CD4-positive, alpha-beta T cell treated with Interleukin-4 for 1 hour (primary cell): ENCODE measurements at places on chromosomes 1 and 21.

DNA sequence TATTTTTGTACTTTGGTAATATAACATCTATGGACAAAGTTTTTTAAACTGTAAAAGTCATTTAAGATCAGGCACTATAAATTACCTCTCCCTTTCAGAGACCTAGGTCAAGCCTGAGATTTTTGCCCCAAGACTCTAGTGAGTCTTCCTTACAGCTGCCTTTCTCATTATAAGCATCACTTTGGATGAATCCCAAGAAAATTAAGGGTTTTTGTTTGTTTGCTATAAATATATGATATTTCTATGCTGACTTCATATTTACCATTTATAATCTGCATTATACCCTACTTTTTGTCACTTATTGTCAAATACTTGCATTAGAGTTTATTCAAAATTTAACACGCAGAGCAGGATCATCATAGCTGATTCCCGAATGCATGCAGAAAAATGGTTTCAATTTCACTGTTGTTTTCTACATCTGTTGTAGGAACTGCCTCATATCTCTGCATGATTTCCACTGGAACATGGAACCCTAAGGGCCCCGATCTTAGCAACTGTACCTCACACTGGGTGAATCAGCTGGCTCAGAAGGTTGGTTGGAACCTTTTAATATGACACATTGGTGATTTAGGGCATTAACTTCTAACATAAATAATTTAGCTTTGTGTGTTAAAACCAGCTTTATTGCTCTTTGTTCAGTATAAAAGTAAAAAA is 150.0 kb downstream of the ADGRL2 start:
- no peak for DNase-seq

- no peak for DNase-seq
Measured at GRCh38 chr1:32780005-32780404, 37.2 kb downstream of the YARS1 start.

DNA sequence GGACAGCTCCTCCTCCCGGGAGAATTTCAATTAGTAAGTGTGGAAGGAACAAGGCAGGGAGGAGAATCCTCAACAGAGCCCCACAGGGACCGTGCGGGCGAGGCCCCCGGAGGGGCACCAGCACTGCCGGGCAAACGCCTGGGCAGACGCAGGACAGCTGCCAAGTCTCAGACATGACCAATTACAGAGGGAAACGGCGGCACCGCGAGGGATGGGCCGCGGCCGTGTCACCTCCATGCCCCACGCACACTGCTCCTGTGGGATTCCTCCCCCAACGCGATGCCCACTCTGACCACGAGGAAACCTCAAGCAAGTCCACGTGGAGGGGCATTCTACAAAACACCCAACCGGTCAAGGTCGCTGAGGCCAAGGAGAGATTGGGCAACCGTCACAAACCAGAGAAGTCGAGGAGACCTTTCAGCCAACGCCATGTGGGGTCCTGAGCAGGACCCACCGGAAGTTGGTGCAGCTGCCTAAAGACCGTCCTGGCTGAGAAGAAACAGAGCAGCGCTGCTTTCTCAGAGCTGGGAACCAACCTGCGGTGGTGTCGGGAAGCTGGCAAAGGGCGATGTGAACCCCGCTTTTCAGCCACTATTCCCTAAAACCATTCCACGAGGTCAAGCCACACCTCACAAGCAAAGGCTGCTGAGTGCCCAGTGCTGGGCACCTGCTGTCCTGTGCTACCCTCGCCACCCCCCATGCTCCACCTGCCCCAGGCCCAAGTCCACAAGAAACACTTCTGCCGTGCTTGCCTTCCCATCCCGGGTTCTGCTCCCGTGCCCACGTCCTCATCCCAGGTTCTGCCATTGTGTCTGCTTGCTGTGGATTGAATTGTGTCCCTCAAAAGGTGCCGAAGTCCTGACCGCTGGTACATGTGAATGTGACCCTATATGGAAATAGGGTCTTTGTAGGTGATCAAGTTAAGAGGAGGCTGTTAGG is 1.4 kb upstream of the KRTAP10-4 start:
- no peak for DNase-seq

DNA sequence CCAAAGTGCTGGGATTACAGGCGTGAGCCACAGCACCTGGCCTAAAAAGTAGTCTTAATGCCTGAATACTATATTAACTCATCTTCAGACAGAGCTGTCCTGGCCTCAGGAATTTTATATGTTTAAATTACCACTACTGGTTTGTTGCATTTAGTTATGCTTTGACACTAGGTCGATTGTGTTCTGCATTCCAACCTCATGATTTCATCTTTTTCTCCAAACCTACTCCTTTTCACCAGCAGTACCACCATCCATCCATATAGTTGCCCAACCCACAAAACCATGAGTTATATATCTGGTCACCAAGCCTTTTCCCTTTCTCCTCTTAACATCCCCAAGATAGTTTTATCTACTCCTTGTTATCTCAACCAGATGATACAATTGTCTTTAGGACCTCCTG is 22.6 kb downstream of the FMO5 start:
- DNase-seq: no peak

GRCh38 chr1:152869808-152870419 is 8.2 kb upstream of the SMCP start:
- DNase-seq: peak; percentile 54

GRCh38 chr1:3170561-3171453 is 101.8 kb downstream of the PRDM16 start:
- no peak for DNase-seq

DNA sequence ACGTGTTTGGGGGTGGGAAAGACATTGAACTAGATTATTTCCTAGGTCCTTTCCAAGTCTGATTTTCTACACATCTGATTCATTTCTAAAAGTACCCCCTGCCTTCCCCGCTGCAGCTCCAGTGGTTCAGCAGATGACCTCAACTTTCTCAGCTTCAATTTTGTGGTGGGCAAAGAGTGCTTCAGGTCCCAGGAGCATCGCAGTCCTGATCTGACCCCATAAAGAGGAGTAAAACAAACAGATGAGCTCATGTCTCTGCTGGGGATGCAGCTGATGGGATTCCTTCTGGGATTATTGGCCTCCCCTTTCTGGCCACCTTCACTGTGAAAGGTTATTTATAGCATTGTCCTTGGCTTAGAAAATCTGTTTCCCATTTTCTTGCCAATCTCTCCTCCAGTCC is 337.0 kb upstream of the PLXNA2 start:
- DNase-seq: no peak

GRCh38 chr1:31670593-31670964 is 25.9 kb upstream of the PEF1 start:
- DNase-seq: no peak

- no peak for DNase-seq
Measured at GRCh38 chr1:85320371-85321131, 44.1 kb upstream of the BCL10 start.

DNA sequence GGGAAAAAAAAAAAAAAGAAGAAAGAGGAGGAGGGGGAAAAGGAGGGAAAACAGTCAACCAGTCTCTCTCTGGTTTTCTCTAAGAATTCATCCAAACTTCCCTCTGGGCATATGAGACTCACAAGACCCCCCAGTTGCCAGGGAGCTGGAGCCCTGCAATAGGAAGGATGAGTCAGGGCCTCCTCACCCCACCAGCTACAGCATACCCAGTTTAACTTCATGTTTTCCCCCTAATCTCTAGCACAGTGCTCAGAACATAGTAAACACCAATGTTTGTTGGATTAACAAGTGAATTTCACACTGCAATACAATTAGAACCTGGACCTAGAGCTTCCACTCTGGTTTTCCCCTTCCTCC is 7.8 kb downstream of the F11R start:
- no peak for DNase-seq

GRCh38 chr1:19356266-19356665 is 44.1 kb downstream of the SLC66A1 start:
- DNase-seq: no peak

- DNase-seq: no peak
Measured at GRCh38 chr1:36822648-36823047, 211.7 kb downstream of the GRIK3 start.

- no peak for DNase-seq
Measured at GRCh38 chr1:18148461-18148860, 40.9 kb downstream of the IGSF21 start.

GRCh38 chr1:30670240-30671060 is 52.9 kb downstream of the MATN1 start:
- no peak for DNase-seq

DNA sequence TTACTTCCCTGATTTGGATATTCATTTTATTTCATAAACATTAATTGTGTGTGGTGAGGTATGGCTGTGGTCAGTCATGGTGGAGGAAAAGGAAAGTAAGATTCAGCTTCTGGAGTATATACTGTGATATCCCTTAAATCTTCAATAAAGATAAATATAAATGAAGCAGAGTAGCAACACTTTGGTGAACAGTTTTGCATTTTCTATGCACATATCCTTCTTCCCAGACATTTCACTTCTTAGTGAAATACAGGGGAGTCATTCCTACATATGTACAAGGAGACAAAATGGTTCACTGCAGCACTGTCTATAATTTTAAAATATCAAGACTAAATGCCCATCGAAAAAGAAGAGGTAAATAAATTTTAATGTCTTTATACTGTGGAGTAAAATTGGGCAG is 61.3 kb downstream of the DISP1 start:
- no peak for DNase-seq

GRCh38 chr1:218207194-218207593 is 77.9 kb upstream of the RRP15 start:
- no peak for DNase-seq

DNA sequence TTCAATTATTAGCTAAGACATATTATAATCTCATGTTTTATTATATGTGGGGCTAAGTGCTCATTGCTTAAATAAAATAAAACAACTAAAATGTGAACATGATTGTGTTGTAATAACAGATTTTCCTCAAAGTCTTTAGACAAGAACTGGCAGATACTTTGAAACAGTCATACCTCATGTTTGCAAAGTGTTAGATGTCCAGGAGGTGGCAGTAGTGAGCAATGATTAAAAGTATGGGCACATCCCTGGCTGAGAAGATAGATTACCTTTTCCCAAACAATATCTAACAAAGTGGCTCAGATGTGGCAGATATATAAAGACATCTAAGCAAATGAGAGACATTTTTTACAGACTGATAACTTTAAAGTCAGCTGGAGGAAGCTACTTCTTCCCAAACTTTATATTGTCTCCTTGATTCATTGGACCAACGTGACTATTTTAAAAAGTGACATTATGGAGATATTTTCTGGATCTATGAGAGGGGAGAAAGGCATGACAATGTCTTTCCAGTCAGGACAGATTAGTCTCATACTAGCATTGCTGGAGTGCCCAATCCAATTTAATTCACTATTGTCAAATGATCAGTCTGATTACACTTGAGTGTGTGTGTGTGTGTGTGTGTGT is 269.8 kb downstream of the S1PR1 start:
- peak; percentile 55 for DNase-seq

- DNase-seq: no peak
Measured at GRCh38 chr1:81377406-81377805, 423.3 kb upstream of the ADGRL2 start.

DNA sequence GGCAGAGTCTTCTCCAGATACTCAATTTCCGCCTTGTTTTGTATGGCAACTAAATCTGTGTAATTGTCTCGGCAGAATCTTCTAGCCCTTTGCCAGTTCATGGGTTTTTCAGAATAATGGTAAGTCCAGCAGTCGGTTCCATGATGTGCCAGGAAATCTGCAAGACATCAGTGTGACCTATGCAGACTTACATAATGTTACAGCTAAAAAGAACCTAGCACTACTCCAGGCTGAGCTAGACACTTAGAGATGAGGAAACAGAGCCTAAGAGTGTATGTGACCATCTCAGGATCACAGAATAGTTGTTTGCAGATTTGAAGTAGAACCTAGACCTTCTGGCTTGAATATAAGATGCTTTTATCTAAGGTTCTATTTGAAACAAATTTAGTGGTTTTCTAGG is 2.8 kb downstream of the SELL start:
- DNase-seq: no peak
